Activated naive CD8-positive, alpha-beta T cell treated with anti-CD3 and anti-CD28 coated beads, Interleukin-2, amount 50 U/mL, for 16 hours (primary cell): ENCODE measurements at places on chromosomes 2 and 18.

DNA sequence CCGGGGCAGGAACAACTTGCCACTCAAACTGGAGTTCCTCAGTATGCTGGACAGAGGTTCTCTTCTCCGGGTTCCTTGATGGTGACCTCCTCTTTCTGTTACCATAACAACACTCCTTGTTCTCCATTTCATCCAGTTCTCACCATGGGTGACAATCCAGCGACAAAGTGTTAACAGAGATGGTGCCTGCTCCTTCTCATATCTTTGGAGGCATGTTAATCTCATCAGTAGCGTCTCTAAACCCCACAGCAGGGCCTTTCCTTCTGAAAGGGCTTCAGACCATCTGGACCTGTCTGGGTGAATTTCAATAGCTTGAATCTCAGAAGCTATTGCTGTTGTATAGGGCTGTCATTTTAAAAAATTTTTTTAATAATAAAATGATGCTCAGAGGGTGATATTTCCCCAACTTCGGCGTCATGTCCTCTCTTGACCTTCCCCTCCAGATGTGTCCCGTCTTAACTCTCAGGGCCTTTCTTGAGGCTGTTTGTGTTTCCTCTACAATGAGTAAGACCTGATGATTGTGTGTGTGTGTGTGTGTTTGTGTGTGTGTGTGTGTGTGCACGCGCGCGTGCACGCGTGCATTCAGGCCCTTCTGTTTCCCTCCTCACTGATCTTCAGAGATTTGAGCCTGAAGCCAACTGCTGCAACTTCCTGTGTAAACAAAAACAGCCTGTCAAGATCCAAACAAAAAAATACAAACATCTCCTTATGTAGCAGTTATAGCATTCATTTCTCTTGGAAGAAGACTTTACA lies 24.3 kb upstream of the CETN1 start:
- no peak for DNase-seq

DNA sequence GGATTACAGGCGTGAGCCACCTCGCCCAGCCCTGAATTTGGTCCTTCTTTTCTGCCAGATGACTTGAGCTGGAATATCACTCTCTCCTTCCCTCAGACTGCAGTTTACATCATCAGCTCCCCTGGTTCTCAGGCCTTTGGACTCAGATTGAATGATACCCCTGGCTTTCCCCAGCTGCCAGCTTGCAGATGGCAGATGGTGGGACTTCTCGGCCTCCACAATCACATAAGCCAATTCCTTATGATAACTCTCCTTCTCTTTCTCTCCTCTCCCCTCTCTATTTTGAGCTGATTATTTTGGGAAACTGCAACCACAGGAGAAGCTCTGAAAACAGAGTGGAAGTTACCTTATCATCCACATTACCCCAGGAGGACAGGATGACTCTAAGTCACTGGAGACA lies 33.4 kb upstream of the ATP8B1 start:
- DNase-seq: no peak

DNA sequence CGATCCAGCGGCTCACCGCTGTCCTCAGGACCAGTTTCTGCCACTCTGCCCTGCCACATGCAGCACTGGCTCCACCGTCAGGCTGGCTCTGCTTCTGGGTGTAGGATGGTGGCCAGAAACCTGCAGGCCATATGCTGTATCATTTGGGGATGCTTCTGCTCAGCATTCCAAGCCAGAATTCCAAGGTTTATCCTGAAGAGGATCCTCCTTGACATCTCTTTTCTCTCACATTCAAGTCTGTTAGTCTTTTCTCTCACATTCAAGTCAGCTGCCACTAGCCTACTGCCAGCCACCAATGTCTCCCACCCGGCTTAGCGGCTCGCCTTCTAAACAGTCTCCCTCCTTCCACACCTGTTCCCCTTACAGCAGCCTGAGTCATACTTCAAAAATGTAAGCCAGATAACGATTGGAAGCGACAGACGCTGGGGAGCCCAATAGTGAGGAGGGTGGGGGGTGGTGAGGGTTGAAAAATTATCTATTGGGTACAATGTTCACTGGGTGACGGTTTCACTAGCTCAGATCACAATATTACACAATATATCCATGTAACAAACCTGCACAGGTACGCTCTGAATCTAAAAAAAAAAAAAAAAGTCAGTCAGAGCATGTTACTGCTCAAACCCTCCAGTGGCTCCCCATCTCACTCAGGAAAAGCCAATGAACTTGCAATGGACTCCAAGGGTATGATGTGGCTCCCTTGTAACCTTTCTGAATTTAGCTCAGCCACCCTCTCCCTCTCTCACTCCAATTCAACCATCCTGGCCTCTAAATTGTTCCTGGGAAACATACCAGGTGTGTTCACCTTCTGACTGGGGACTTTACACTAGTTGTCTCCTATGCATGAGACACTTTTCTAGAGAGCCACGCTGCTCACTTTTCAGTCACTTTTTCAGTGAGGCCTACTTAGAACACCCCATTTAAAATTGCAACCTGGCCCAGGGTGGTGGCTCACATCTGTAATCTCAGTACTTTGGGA lies 38.8 kb upstream of the SP3 start:
- DNase-seq: no peak

DNA sequence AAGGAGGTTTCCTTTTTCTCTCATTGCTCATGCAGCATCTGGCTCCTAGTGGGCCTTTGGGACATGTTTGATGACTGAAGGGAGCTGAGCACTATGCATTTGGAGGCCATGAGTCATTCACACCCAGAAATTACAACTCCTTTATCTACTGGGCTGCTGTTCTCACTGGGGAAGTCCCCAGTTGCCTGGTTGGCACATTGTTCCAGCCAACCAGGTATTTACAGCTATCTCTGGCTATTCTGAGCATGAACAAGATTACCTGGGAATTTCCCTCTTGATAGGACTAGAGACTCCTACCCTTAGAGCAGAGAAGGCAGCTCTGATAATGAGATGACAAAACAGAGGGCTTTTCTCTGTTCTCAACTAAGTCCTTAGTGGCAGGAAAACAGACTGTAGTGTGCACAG lies 206.5 kb downstream of the SETBP1 start:
- peak; percentile 2 for DNase-seq

DNA sequence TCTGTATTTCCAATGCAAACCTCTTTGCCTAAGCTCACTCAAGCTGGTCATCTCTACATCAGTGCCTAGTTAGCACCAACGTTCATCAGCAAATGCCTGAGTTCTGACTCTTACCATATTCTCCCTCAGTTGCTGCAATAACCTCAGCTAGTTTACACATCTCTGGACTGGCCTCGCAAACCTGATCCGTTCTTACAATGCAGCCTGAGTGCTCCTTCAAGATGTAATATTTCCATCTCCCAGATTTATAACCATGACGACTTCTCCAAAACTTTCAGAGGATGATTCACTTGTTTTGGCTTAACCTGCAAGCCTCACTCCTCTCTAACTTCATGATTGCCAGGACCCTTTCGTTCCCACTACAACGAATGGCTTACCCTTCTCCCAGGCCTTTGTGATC lies 69.7 kb downstream of the DIPK1C start:
- DNase-seq: no peak

GRCh38 chr2:190972213-190972612 lies 41.8 kb downstream of the STAT1 start:
- no peak for DNase-seq

DNA sequence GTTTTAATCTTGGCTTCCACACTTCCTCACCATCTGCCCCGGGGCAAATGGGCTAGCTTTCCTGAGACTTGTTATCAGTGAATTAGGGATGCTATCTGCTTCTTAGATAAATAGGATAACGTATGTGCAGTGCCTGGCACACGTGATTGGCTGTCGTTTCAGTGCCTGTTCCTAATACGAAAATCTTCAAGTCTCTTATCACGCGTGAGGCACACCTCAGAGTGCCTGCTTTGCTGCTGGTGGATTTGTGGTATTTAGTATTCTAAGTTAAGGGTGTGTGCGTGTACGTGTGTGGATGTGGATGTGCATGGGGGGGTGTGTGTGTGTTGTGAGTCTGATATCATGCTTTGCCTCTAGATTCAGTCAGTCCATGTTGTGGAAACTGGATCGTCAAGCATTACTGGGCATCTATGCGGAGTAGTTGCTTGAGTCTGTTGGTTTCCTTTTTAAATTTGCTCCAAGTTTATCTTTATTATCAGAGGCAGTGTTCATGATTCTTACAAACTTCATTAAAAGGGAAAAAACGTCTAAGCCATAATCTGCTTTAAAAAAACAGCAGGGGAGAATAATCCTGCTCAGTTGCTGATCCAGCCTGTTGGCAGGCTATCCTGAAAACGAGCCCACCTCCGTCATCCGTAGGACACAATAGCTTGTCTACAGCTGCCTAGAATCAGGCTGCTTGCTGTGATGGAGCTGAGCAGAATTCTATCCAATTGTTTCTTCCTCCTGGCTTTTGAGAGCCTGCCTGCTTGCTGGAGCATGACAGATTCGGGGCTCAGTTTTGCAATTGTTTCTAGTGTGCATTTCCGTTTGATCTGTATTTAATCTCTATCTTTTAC lies 6.6 kb downstream of the SH3RF3 start:
- DNase-seq: no peak

DNA sequence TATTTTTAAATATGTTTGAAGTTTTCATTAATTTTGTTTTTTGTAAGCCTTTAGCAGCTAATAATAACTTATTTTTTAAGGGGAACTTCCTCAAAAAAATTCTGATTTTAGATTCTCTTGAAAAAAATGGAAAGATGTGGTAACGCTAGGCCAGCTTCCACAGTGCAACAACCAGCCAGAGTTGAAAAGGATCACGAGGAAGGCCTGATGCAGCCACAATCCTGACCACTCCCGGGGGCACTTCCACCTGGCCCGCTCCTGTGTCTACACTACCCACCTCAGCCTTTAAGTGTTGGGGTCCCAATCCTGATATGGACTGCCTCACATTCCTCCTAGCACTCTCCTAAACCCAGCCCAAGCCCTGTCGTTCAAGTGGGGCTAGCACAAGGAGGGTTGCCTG lies 101.1 kb downstream of the TMEM17 start:
- no peak for DNase-seq

- DNase-seq: no peak
Measured at GRCh38 chr18:2906704-2907549, 60.1 kb downstream of the EMILIN2 start.

- DNase-seq: no peak
Measured at GRCh38 chr18:79611040-79611681, 68.4 kb upstream of the CTDP1 start.
